ENCODE measurements at places on chromosomes 11 and 22. TPM values are rescaled to one million over a fixed set of nuclear protein-coding genes. Genes with fewer than 3 reads are reported as not detected.

- DNase-seq, result no peak
Observed at GRCh38 chr11:116890607-116891006, 53.2 kb upstream of the APOA1 start.

GRCh38 chr22:22929381-22930221 is 42.0 kb downstream of the IGLL5 start:
- DNase-seq, result no peak

DNA sequence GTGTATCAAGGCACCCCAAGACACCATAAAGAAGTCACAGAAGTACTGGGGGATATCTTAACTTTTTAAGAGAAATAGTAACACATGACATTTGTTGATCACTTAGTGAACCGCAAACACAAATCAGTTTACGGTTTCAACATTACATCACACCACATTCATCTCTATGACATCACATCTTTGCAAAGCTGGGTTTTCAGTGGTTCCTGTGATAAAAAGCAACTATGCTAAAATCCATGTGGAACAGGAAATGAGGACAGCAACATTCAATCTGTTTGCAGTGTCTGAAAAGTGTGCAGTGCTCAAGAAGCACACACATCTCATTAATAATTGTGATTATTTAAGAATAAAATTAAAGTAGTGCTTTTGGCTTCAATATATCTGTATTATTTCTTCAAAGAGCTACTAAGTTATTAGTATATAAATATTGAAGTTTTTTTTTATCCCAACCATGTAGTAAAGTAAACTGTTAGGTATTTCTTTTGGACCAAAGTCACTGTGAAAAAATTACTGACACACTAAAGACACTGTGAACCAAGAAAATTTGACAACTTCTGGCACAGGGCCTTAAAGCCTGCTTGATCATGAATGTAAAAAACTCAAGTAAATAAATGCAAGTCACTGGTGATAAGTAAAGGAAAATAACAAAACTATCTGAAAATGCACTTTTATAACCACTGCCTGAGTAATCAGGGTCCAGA is 156.0 kb upstream of the SOX6 start:
- DNase-seq, result no peak

GRCh38 chr11:27678242-27678641 is 22.0 kb downstream of the BDNF start:
- no peak for DNase-seq

GRCh38 chr11:32065865-32066629 is 24.8 kb upstream of the RCN1 start:
- DNase-seq, result no peak

DNA sequence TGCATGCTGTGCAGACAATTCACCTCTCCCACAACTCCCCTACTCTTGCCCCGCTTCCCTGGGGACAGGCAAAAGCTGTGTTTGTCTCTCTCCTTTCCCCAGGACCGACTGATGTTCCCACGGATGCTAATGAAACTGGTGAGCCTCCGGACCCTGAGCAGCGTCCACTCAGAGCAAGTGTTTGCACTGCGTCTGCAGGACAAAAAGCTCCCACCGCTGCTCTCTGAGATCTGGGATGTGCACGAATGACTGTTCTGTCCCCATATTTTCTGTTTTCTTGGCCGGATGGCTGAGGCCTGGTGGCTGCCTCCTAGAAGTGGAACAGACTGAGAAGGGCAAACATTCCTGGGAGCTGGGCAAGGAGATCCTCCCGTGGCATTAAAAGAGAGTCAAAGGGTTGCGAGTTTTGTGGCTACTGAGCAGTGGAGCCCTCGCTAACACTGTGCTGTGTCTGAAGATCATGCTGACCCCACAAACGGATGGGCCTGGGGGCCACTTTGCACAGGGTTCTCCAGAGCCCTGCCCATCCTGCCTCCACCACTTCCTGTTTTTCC is 1.4 kb upstream of the MADD start:
- no peak for DNase-seq

- DNase-seq, result no peak
Observed at GRCh38 chr11:93484716-93485115, 58.5 kb downstream of the SMCO4 start.

DNA sequence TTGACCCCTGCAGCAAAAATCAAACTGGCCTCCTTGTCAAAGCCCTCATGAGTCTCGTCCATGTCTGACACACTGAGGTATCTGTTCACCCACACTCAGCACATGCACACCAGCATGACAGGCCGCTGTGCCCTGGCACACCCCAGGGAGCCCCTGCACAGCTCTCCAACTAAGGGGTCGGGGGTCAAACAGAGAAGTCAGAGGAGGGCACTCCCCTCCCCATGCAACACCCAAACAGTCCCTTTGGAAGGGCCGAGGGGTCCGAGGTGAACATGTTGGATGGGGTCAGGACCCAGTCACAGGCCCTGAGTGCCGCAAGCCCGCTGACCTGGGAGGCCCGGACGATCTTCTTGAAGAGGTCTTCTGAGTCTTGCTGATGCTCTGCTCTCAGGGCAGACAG is 14.6 kb downstream of the SUN2 start:
- DNase-seq, result no peak

Gene PTPRCAP
- 0.79 TPM for total RNA-seq

Gene ALDH3B1
- total RNA-seq, result 2.4 TPM

Gene ADAMTS15
- total RNA-seq, result not detected

Gene BTG4
- total RNA-seq, result not detected

Gene TMEM86A
- total RNA-seq, result 5.3 TPM

Measured in SK-MEL-5 (cell line).